ENCODE measurements at places on chromosomes 1 and 21.
A peak's percentile ranks its signal among the peaks of the same experiment; 100 is the strongest.

GRCh38 chr21:28186604-28187003, 806.1 kb downstream of the LTN1 start:
- DNase-seq = no peak

- peak; percentile 67 for DNase-seq
Measured at GRCh38 chr1:204791453-204792353, 79.0 kb upstream of the NFASC start.

DNA sequence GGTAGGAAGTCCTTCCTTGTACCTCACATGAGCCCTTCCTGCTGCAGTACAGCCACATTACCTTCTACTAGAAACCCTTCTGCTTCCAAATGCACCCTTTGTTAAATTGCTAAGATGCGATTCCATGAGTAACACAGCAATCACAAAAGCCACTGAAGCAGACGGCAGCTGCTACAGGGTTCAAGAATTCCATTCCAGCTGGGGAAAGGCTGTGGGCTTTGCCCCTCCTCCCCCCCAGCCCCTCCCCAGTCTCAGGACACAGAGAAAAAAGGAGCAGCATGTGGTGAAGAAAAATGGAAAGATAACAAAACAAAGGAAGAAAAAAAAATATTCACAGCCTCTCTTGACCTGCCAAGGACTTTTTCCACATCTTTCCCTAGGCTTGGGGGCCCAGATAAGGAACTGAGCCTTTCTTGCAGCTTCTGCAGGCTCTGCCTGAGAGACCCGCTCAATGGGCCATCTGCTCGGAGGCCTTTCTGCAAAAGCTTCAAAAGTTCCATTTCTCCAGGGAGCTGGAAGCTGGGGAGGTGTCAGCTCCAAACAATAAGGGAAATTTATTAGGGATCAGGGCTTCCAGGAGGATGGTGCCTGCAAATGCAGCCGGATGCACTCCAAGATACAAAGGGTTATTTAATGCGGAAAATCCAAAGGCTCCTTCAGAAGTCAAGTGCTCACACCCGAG, 72.1 kb downstream of the SYT2 start:
- no peak for DNase-seq

GRCh38 chr21:43343992-43344886, 82.7 kb downstream of the SIK1 start:
- DNase-seq = no peak

DNA sequence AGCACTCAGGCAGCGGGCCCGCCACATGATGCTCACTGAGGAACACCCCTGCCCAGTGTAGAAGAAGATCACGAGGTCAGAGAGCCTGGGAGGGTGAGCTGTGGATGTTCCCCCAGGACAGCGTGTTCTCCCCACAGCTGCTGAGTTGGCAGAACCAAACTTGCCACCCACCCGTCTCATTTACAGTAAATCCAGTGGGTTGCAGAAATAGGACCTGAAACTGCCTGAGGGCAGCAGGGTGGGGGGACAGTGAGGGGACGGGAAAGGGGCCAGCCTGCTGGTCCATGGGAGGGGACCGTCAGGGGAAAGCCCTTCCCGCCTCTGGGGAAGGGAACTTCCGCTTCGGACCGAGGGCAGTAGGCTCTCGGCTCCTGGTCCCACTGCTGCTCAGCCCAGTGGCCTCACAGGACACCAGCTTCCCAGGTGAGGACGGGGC, at the start of gene C1QB:
Gene C1QB, plus strand, starts transcription at position 356 of the 436 bp plus-strand sequence. CDS start 6,227 bp downstream, outside the sequence.
- no peak for DNase-seq

DNA sequence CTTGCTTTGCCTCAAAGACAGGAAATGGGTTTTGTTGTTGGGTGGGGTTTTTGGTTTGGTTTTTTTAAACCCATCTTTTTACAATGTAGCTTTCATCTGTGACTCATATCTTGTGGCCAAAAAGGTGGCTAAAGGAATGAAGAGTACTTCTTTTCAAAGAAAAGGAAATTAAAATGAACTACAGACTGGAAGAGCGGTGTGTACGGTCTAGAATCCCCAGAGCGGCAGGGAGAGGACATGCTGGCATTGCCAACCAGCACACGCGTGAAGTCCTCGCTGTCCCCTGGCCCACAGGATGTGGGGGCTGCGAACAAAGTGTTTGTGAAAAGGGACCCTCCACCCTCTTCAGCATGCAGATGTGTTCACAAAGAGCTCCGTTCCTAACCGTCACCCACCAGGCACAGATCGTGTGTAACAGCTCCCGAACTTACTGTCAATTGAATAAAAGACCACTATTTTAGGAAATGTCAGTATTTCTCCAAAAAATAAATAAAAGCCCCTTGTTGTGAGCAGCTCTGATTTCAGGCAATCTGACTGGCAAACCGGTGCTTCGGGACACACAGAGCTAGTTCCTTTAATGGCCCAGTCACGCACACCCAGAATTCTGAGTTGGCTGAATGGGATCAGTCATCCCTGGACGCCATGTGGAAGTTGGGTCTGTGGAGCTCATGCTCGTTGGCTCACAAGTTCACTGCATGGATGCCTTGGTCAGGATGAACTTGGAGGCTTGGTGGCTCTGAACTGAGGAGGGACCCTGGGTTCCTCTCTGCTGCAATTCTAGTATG, 602.9 kb downstream of the NPHP4 start:
- DNase-seq = no peak
